Neural crest cell (in vitro differentiated cells): ENCODE measurements at places on chromosomes 5 and 9. TPM values are rescaled to one million over a fixed set of nuclear protein-coding genes. Genes with fewer than 3 reads are reported as not detected.
A peak's percentile ranks its signal among the peaks of the same experiment; 100 is the strongest.

DNA sequence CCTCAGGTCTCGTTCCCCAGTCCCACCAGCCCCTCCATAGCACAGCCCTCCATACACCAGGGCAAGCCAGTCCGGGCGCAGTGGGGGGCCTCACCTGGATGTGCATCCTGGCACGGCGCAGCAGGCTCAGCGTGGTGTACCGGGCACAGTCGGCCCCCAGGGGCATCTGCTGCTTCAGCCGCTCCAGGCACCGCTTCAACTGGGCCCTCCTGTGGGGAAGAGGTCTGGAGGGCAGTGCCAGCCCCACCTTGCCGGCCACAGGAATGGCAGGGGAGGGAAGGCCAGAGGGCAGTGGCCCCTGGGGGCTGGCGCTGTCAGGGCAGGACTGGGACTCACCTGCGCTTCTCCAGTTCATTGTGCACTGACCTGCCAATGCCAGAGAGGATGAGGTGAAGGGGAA is 1.4 kb downstream of the MXD3 start:
- peaks cover 12% of the 10 kb centered on the region for H3K36me3 ChIP-seq
- H3K4me3 ChIP-seq = peak overlapping the region; percentile 94
- H3K27me3 ChIP-seq = peaks cover 6% of the 10 kb centered on the region
- no peak overlapping the region for H3K27ac ChIP-seq
- H3K4me1 ChIP-seq = peaks cover 39% of the 10 kb centered on the region

- H3K4me1 ChIP-seq = peaks cover 3% of the 10 kb centered on the region
- H3K27ac ChIP-seq = no peak overlapping the region
- peaks cover 2% of the 10 kb centered on the region for H3K27me3 ChIP-seq
- peaks cover 2% of the 10 kb centered on the region for H3K36me3 ChIP-seq
Measured at GRCh38 chr9:86563936-86564335, 209.7 kb upstream of the TUT7 start.

DNA sequence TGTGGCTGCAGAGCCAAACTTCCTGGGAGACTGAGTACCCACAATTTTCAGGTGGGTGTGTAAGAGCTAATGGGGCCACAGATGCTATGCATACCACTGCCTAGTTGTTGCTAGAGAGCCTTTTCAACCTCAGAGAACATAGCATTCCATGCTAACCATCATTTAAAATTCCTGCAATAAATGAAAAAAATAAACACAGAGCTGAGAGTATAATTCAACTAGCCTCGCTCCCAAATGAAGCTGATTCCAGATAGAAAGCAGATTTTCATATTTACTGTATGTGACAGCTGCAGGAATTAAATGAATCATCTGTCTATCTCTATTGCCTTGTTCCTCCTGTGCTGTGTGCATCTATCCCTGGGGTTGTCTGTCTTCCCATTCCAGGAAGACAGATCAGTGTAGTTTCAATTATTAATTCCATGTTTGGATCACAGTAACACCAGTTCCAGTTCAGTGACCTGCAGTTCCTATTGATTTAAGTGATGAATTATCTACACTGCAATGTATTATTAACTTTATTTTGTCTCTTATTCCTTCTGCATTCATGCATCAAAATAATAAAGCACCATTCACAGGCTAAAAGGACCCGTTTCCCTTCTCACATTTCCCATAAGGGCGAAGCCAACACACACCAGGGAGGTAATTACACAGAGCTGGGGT is 324.5 kb downstream of the SLIT3 start:
- H3K27me3 ChIP-seq = peaks cover 3% of the 10 kb centered on the region
- H3K4me1 ChIP-seq = no peaks in the 10 kb centered on the region
- no peak overlapping the region for H3K27ac ChIP-seq
- DNase-seq = no peak
- H3K4me3 ChIP-seq = no peak overlapping the region
- H3K36me3 ChIP-seq = no peaks in the 10 kb centered on the region

The STK32A gene
- total RNA-seq = 0.28 and 0.61 TPM in 2 replicates

- peaks cover 19% of the 10 kb centered on the region for H3K36me3 ChIP-seq
- H3K27ac ChIP-seq = no peak overlapping the region
- no peaks in the 10 kb centered on the region for H3K27me3 ChIP-seq
- no peak overlapping the region for H3K4me3 ChIP-seq
Measured at GRCh38 chr5:64854855-64855254, 86.1 kb downstream of the CWC27 start.

DNA sequence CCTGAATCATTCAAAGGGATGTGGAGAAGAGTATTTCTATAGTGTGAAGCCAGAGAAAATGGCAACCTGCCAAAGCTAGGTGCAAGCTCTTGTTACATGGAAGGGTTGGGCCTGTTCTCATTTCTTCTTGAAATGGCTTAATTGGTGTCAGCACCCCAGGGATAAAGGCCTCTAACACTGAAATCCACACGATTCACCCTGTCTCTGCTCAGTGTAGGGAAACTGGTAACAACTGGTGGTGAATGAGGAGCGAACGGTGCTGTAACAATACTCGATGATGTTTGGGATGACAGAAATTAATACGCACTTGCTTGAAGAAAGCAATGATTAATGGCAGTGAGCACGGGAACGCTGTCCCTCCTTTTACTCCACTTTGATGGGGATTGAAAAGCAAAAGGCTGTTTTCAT is 16.2 kb downstream of the PBX3 start:
- no peaks in the 10 kb centered on the region for H3K36me3 ChIP-seq
- H3K4me1 ChIP-seq = peaks cover 49% of the 10 kb centered on the region
- no peak overlapping the region for H3K4me3 ChIP-seq
- DNase-seq = no peak

DNA sequence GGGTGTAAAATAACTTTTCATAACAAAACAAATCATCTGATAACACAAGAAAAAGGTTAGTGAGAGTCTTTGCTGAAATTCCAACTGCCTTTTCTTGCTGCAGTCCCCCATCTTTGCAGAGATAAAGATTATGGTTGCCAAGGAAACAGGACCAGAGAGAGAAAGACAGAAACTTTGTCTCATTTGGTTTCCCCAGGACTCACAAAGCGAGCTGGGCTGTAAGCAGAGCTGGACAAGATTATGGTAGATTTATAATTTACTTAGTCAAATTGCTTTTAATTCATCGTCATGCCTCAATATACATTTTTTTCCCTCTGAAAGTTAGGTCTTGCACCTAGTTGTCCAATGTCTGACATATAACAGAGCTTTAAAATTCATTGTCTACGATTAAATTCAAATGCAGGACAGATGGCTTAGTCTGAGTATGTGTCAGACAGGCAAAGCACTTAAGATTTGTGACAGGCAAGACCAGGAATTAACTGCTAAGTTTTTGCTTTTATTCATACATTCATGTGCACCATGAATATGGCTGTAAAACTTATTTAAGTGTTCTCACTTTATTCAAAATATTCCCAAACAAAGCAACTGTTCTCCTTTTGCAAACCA is 17.4 kb downstream of the ENC1 start:
- H3K27me3 ChIP-seq = no peaks in the 10 kb centered on the region
- no peak for DNase-seq
- peaks cover 88% of the 10 kb centered on the region for H3K4me1 ChIP-seq
- H3K4me3 ChIP-seq = peak overlapping the region; percentile 43
- H3K36me3 ChIP-seq = peaks cover 18% of the 10 kb centered on the region
- peak overlapping the region; percentile 93 for H3K27ac ChIP-seq
